NCI-H2081 treated with DMSO at 0.1 percent for 48 hours (cell line): ENCODE measurements at places on chromosomes 6 and 20.

DNA sequence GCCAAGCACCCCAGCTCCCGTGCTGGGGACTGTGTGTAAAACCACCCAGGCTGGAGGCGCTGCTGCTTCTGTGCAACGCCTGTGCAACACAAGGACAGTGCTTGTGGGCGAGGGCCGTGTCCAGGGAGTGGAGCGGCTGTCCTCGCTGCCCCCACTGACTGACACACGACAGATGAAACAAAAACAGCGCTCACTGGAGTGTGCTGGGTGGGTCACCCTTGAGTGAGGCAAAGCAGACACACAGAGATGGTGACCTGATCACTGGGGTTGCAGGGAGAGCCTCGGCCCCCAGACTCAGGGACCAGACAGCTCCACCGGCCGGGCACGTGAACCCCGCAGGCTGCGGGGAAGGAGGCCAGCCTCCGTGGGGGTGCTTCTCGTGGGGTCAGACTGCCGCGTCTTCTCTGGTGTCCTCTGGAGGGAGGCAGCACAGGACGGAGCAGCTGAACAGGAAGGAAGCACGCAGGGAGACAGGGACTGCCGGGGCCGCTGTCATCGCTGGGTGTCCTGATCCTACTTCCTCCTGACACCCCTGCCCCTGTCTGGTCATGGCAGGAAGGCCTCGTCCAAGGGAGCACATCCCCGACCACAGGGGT is 75.9 kb upstream of the CST7 start:
- no peak for DNase-seq

DNA sequence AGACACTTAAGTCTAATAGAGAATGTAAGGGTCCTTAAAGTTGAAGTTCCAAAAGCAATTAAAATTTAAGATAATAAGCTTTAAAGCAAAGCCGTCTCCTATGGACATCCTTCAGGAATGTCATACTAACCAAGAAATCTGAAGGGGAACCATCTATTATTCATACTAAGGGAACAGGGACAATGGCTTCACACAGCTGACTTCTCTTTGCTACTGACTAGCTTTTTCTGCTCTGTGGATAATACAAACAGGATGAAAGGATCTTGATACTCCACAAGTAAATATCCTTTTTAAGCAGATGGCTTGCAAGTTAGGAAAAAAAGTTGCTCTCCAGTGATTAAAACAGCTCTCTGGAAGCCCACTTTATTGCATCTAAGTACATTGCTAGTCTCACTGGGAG is 178.6 kb downstream of the BACH2 start:
- no peak for DNase-seq

DNA sequence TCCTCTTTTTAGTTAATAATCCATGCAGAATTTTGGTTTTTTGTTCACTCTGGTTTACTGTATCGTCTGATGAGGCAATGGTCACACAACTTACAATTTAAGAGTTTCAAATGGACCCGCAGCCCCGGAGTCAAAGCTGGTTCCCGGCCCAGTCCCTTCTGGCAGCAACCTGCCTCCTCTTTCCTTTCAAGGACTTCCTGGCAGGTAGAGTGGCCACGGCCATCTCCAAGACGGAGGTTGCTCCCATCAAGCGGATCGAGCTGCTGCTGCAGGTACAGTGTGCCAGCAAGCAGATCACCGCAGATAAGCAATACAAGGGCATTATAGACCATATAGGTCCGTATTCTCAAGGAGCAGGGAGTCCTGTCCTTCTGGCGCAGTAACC is 218.2 kb downstream of the GJA1 start:
- DNase-seq = no peak

GRCh38 chr6:106184629-106185028 is 98.5 kb downstream of the PRDM1 start:
- no peak for DNase-seq

GRCh38 chr6:54695815-54696214 is 150.8 kb upstream of the FAM83B start:
- DNase-seq = no peak

DNA sequence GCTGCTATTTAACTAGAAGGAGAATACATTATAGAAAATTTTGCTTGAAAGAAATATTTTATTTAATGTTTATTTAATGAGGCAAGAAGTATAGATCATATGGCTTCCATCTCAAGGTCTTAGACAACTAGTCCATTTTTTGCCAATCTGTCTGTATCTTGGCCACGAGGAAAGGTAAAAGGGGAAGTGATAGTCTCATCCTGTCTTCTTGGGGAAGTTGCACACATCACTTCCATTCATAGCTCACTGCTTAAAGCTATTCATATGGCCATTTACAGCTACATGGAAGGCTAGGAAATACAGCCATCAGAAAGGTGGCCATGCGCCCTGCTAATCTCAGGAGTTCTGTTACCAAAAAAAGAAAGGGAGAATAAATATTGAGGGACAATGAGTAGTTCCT is 50.8 kb downstream of the METTL24 start:
- DNase-seq = no peak

DNA sequence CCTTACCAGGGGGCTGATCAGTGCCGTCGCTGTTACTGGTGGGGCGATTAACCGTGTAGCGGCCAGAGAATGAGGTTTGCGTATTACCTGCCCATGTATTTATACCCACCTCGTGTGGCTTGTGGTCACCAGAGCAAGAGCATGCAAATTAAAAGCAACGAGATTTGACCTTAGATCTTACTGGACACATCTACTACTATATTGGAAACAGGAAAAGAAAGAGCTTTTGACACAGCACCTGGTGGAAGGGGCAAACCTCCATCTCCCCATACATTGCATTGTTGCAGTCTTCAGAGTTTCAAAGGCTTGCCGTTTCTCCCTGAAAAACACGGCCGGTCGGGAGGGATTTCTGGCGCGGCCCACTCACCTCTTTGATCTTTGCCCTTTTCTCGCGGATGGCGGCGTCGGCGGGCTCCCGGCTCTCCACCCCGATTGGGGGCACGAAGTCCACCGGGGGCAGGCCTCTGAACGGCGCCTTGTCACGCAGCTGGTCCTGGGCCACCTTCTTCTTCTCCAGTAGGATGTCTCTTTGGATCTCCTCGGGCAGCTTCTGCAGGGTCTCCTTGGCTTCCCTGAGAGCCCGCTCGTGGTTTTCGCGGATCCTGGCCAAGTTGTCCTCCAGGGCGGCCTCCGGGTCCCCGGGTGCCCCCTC is 1.3 kb downstream of the MAN1A1 start:
- no peak for DNase-seq

DNA sequence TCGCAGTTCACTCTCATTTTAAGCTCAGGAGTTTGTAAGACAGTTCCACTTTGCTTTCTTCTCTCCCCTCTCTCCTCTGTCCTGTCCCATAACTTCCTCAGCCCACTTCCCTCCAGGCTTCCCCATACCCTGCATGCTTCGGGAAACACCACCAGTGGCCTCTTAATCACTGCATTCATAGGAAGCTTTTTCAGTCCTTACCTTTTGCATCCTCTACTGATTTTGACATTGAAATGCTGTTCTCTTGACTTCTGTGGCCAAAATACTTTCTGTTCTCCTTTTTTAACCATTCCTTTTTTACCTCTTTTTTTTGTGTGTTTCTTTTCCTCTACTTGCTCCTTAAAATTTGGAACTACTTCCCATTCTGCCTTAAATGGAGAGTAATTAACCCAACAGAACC is 69.7 kb downstream of the HIVEP1 start:
- no peak for DNase-seq

GRCh38 chr20:62929051-62929538 is 2.8 kb upstream of the DIDO1 start:
- no peak for DNase-seq

DNA sequence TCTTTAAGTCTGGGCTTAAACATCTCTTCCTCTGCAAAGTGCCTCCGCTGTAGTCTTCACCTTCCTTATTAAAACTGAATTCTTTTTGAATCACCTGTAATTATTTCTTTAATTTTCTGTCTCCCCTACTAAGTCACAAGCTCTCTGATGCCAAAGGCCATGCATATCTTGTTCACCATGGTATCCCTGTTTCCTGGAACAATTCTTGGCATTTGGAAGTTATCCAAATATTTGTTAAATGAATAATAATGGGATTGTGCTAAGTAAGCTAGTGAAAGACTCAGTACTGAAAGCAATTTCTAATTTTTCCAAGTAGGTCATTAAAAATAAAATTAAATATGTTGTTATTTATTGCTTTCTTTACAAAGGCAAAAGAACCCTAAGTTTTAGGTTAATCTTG is 12.2 kb downstream of the SNAP91 start:
- no peak for DNase-seq

DNA sequence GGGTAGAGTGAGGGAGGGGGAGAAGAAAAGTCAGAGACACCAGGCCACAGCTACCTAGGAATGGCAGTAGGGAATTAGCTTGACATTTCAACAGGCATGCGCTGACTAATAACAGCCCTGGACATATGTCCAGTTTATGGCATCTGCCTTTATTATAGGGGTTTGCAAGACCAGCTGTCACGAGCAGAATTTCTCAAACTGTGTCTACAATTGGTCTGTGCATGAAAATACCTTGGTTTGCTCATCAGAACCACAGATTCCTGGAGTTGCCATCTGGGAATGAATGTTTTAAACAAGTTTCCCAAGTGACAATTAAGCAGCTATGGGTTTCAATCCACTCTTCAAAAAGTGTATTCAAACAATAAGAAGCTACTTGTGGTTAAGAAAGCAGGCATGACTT is 110.3 kb upstream of the ENPP5 start:
- no peak for DNase-seq

GRCh38 chr20:61629602-61630390 is 377.7 kb downstream of the CDH4 start:
- DNase-seq = no peak

DNA sequence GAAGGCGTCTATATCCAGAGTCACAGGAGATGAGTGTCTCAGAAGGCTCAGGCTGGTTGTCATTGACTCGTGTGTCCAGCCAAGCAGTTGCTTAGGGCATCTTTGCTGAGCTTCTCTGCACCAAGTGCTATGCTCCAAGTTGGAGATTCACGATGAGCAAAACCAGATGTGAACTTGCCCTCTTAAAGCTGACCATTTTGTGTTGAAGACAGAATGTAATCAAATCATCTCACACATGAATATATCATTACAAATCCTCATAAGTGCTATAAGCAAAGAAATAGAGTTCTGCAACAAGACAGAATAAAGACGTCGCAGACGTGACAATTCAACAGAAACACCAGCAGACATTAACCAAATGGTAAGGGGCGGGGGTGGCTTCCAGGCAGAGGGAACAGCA is 103.9 kb downstream of the ALDH8A1 start:
- no peak for DNase-seq

DNA sequence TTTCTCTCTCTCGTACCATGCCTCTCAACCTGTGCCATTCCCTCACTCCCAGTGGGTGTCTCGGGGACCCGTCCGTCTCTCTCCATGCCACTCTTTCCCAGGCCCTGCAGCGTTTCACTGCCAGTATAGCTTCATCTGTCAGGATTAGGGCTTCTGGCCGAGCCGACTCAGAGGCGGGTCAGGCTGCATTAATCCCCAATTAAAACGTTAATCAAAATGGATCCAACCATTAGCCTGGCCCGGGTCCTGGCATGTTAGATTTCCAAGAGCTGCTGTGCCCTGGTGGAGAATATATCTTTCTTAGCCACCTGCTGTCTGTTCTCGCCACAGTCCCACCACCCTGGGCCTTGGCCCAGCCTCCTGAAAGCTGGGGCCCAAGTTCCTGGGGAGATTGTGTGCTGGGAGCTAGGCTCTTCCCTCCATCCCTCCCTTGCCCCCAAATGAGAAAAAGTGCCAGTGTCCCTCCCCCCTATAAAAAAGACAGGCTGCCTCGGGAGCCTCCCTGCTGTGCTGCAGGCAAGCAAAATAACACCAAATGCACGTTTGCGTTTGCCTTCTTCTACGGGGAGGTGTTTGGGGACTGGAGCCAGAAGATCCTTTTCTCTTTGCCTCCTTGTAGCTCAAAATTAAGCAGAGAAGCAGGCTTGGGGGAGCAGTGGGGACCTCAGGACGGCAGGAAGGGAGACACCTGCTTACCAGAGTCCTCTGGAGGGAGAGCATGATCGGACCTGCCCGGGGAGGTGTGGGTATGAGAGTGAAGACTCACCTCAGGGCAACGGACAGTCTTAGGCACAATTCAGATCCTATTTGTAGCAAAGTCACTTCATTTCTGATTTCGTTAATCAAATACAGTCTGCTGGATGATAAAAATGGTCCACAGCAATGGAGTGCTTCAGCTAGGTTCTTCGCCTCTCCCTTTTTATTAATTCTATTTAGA is 3.0 kb downstream of the KCNG1 start:
- no peak for DNase-seq

GRCh38 chr6:24472181-24472580 is 17.2 kb downstream of the GPLD1 start:
- no peak for DNase-seq

- no peak for DNase-seq
These were observed 77.0 kb upstream of the B3GAT2 start for GRCh38 chr6:71033890-71034289.

GRCh38 chr6:143555071-143555492 is 43.6 kb upstream of the FUCA2 start:
- no peak for DNase-seq

GRCh38 chr6:137155830-137156229 is 17.6 kb downstream of the IL22RA2 start:
- no peak for DNase-seq

DNA sequence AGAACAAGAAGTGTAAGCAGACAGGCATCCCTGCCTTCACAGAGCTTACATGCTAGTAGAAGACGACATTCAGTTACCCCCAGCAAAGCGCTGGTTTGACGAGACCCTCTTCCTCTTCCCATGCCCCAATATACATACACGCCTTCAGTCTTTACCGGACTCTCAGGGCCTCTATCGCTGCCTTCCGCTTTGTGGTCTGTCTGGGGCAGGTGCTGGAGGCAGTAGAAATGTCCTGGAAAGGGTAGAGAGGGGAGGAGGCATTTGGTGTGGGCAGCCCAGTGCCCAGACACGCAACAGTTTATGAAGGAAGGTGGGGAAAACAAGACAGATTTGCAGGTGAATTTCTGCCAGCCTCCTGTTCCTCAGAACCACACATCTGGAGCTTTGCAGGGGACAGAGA is 6.0 kb downstream of the SMPD2 start:
- DNase-seq = no peak

DNA sequence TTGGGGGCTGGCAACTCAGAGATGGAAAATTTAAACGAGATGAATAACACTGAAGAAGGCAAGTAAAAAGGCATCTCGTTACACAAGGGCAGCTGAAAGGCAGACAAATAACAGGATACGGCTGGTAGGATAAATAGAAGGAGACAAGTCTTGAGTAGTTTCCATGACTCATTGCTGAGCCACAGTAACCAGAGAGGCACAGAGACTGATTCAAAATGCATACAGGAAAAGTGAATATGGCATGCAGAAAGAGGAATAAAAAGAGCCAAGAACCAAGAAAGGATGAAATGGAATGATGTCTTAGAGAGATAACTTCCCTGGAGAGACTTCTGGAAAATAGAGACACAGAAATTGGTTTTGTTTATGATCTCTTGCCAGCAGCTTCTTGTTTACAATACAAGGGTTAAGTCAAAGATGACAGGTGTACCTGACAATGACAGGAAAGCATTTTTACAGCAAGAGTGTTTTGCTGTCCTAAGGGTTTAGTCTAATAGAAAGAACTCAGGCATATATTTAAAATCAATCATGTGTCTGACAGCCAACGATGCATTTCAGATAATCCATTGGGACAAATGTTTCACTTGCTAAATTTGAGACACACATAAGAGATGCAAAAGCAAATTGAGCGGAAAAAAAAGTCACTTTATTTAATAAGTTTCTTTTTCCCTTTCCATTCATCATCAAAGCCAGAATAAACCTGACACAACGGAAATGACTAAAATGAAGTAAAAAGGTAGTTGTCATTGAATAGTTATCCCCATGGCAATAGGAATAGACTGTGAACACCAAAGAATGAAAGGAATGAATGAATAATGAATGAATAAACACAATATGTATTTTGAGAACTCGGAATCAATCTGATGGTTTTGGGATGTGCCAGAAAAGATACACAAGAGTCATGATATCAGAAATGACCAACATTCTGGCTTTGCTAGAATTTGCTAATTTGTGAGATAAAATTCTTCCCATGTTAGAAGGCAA is 68.0 kb upstream of the KCNQ5 start:
- no peak for DNase-seq
